ENCODE measurements at places on chromosomes 5 and 9.

DNA sequence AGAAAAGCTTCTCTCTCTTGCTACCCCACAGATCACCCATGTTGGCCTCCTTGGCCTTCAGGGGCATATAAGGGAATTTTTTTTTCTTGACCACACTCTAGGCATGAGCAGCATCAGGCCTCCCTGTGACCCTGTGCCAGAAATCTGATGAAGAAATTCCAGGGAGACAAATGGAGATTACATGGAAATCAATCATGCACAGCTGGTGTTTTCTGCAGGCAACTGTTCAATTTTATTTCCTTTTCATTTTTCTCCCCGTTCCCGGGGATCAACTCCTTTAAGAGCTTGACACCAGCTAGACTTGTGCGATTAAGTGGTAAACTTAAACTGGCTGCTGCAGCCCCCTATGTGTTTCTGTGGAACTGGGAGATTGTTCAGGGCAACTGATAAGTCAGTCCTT, 59.3 kb downstream of the GALNT10 start:
- DNase-seq, result no peak

DNA sequence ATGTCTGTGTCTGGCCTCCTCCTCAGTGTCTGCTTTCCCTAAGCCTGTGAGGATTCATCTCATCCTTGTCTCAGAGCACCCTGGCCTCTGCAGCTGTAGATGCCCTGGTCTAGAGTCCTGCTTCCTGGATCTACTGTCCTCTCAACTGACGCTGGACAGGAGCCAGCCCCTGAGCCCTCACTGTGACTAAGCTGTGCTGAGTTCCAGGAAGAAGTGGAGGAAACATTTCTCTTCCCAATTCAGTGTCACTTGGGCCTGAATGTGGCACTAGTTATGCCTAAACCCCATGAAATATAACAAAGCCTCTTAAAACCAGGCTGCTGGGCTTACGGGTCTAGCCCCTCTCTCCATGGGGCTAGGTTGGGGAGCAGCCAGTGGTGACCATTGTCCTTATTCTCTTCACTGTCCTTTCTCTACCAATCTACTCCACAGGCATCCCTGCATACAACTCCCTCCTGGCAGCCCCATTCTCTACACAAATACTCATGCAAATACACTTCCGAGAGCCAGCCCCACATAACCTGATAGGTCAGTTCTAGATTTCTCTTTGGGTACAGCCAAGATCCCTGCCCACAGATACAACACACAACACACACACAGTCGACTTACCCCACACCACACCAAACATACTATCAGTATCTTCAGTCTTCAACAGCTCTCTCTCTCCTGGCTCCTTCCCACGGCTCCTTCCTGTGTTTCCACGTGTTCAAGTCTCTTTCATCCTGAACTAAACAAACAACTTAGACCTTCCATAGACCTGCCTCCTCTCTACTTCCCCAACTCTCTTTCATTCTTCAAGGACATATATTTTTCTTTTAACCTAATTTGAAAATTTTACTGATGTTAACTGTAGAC, 220.8 kb downstream of the SNX18 start:
- DNase-seq, result peak; percentile 62

DNA sequence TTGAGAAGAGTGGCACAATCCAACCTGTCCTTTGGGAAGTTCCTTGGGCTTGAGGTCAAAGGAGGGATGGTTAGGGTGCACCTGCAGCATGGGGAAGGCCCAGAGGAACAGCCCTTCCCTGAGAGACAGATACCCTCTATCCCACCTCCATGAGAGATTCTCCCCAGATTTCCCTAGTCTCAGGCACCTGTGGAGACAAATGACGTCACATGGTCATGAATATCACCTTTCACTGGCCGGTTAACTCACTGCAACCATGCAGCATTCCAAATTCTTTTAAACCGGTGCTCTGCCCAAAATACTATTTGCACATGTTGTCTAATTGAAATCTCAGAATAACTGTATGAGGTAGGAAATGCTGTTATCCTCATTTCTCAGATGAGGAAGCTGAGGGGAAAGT, 15.6 kb upstream of the TRIO start:
- DNase-seq, result no peak

DNA sequence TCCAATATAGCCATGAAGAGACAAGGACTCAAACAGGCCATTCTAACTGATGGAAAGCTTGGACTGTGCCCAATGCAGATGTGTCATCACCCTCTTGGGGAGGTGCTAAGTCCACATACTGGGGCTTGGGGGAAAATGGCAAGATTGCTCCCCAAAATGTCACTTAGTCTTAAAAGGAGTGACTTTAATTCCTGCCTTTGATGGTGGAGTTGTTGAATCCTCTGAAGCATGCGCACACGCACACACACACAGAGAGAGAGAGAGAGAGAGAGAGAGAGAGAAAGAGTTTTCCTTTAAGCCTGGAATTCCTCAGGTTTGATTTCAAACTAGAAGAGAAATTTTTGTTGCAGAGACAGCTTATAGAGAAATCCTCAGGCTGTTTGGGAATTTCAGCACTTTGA, 161.9 kb upstream of the GAS1 start:
- DNase-seq, result no peak

DNA sequence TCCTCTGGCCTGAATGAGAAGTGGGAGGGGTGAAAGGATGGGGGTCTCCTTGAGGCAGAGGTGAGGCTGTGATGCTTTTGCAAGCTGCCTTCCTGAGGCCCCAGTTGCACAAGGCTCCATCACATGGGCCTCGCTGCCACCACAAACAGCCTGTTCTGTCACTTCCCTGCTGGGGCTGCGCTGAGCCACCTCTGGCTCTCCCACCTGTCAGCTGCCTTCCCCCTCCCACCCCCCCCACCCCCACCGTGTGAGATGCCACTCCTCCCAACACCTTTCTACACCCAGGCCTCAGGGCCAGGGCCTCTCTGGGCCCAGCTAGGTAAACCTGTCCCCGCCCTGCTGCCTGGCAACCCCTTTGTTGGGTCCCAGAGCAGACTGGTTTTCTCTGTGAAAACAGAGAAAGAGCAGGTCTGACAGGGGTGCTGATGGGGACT, 4.5 kb upstream of the PDLIM4 start:
- peak; percentile 42 for DNase-seq

DNA sequence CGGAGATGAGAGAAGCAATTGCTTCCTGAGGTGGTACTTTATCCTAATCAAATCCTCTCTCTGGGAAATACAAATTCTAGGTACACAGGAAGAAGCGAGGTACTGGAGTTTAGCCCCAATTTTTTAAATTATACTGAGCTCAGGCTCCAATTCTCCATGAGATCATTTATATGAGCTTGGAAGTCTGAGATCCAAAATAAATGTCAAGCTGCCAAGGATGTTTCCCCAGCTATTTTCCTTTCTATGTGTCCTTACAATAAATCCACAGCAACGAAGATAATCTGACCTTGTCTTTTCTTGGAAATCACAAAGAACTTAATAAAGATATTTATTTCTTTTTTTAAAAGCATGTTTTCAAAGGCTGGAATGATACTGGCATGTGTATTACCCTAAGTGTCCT, 597.3 kb downstream of the GABRG2 start:
- DNase-seq, result no peak

- no peak for DNase-seq
Observed at GRCh38 chr5:74250304-74251102, 390.0 kb downstream of the ENC1 start.

- peak; percentile 73 for DNase-seq
Observed at GRCh38 chr9:137305060-137305797, 3.2 kb upstream of the NRARP start.

DNA sequence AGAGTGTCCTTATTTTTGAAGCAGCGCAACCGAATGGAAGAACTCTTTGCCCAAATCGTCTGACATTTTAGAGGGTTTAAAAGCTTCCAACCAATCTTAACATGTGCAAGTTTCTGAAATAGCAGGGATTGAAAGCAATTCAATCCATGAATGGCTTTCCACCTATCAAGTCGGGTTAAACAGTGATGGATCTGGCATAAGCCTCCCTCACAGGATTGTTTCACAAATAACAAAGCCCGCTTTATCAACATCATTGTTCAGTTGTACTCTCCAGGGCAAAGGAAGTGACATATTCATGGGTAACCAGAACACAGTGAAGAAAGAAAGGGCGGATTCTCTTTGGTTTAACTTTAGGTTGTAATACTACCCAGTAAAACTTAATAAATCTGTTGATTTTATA, 497.3 kb downstream of the MTRR start:
- no peak for DNase-seq

DNA sequence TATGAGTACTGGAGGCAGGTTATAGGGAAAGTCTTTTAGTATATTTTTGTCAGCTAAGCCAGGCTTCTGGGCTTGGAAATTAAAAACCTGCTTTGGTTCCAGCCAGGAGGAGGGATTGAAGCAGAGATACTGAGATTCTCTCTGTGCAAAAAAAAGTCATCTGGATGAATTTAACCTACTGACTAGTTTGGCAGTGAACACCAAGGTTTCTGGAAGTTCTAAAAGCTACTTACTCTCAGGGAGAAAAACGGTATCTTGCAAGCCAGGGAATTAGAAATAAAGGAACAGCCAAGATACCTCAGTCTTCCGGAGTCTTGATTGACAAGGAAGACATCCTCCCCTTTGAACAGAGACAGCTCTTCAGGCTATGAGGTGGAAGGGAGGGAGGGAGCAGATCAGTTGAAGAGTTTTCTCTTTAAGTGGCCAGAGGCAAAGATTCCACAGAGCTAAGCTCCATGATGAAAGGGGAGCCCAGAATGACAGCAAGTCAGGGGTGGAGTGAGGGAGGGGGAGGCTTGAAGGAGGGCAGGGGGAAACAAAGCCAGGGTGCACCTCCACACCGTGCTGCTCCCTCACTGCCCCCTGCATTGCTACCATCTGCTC, 8.3 kb upstream of the ZBTB34 start:
- DNase-seq, result no peak

GRCh38 chr9:68651280-68651893, 53.7 kb upstream of the PIP5K1B start:
- no peak for DNase-seq

- DNase-seq, result no peak
Observed at GRCh38 chr5:97544240-97544639, 361.2 kb upstream of the RIOK2 start.

GRCh38 chr9:98335661-98336060, 80.2 kb upstream of the TBC1D2 start:
- no peak for DNase-seq

- DNase-seq, result no peak
Observed at GRCh38 chr5:73213566-73213998, 40.6 kb downstream of the TMEM174 start.

- peak; percentile 71 for DNase-seq
Observed at GRCh38 chr9:88991066-88992034, at the start of gene S1PR3. TSS of gene S1PR3 (plus strand) at chr9:88991468. CDS start at chr9:89001201, 9,733 bp downstream.

DNA sequence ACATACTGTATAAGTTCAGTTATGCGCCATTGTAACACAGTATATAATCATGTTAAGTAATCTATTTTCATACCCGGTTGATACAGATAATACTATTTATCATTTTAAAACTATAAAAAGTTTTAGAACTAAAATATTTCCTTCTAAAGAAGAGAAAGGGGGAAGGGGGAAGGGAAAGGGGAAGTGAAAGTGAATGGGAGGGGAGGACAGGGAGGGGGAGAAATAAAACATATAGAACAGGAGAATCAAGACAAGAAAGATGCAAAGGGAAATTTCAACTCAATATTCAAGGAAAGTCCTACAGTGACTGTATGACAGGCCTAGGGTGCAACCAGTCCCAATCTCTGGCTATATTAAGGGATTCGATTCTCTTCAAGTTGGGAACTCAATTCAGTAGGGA, 1278.8 kb downstream of the MAT2B start:
- DNase-seq, result no peak

DNA sequence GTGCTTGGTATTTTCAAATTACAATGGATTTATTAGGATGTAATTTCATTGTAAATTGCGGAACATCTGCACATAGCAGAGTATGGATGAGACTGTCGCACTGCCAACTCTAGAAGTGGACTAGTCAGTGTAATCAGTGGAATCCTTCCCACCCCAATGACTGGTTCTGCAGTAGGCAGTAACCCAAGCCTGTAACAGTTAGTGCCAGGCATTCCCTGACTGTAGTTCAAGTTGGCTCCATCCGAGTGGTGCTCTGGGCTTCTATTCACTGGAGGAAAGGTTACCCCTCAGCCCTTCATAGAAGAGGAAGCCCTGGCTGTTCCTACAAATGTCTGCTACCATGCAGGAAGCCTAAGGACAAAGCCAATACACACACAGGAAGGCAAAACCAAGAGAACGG, 23.2 kb downstream of the AK3 start:
- DNase-seq, result no peak
